ENCODE measurements at places on chromosomes 1 and 21. TPM values are rescaled to one million over a fixed set of nuclear protein-coding genes. Genes with fewer than 3 reads are reported as not detected.

CASQ2 gene
- not detected for total RNA-seq

ACTN2 gene
- 4.1 TPM for total RNA-seq

FOXO6 gene
- total RNA-seq: 3.8 TPM

TNFRSF4 gene
- total RNA-seq: not detected

LDLRAD1 gene
- total RNA-seq: not detected

DNA sequence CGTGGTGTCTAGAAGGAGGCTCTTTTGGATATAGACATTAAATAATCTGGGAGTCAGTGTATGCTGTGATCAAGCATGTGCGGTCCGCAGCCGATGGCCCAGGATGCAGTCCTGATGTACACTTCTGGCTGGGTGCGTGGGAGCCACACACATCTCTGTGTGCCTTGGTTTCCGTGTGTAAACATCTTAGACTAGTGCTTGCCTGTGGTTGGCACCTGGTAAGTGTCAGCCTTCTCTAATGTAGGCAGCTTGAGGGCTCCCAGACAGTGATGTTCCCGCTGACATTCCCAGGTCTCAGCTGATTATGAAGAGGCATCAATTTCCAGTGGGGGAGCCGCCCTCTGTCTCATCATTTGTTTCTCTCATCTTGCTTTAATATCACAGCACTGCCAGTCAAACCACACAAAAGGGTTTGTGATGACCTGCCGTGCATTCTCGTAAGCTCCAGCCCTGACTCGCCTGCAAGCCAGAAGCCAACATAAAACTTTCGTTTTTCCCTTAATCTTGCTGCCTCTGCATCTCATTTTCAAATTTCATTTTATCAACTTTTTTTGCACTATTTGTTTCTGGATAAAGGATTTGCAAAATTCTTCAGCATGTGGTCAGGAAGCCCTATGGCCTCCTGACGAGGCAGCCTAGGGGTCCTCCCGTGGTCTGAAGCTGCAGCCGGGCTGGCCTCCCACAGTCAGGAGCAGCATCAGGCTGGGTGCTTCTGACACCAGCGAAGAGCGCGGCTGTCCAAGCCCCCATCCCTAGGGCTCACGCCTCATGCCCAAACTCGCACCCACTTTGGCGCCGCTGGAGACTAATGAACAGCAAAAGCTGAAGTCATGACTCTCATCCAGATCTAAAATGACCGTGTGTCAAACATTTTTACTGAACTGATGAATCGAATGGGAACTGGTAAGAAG is 28.1 kb downstream of the PDE9A start:
- no peak for DNase-seq

ST7L gene
- 16.2 TPM for total RNA-seq

DNA sequence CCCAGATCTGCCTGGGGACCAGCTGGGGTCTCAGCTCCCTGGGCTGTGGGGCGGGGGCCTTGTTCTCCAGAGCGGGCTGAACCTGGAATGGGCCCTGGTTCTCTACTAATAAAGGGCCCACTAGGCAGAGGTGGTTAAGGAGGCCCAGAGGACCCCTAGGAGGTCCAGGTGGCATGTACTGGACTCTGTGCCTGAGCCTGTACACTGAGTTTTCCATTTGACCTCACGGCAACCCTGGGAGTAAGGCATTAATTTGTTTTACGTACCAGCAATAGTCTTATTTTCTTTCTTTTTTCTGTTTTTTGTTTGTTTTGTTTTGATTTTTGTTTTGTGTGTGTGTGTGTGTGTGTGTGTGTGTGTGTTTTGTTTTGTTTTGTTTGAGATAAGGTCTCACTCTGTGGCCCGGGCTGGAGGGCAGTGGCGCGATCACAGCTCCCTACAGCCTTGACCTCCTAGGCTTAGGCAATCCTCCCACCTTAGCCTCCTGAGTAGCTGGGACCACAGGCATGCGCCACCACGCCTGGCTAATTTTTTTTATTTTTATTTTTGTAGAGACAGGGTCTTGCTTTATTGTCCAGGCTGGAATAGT is 19.6 kb upstream of the FAM131C start:
- DNase-seq: no peak

RGS4 gene
- total RNA-seq: 0.74 TPM

- DNase-seq: no peak
These were observed 37.6 kb downstream of the OR10R2 start for GRCh38 chr1:158509471-158510156.

OVAAL gene
- total RNA-seq: not detected

GTF2B gene
- 15.6 TPM for total RNA-seq

DNASE2B gene
- total RNA-seq: not detected

MXRA8 gene
- total RNA-seq: 10.0 TPM

ZBTB17 gene
- total RNA-seq: 24.3 TPM

DNA sequence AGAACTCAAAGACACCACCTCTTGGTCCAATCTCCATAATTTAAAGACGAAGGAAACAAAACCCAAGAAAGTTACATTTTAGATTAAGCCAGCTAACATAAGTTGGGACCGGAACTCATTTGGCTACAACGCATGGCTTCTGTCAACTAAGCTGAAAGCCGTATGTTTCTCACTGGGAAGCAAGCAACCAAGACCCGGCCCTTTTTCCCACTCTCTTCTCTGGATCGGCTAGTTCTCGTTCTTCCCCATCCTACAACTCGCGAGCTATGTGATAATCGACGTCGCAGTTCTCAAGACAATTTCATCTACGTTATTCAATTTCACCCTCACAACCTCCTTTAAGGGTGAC is 601 bp downstream of the CCT8 start:
- DNase-seq: no peak

COL16A1 gene
- total RNA-seq: 7.9 TPM

THBS3 gene
- total RNA-seq: 3.0 TPM

DNA sequence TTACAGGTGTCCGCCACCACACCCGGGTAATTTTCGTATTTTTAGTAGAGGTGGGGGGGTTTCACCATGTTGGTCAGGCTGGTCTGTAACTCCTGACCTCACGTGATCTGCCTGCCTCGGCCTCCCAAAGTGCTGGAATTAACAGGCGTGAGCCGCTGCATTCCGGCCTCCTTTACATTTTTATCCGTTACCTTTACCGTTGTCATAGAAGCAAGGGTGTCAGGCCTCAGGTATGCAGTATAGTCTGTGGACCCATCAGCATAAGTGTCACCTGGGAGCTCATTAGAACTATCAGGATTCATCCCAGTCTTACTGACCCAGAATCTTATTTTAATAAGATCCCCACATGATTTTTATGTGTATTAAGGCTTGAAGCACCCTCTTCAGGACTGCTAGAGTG is 5.4 kb downstream of the CDC42 start:
- no peak for DNase-seq

- no peak for DNase-seq
These were observed 40.1 kb upstream of the PLEKHO1 start for GRCh38 chr1:150109586-150109985.

ZNF678 gene
- 30.6 TPM for total RNA-seq

GRCh38 chr1:110210604-110211495 is 736 bp downstream of the KCNC4 start:
- no peak for DNase-seq

OR6K3 gene
- not detected for total RNA-seq

DNA sequence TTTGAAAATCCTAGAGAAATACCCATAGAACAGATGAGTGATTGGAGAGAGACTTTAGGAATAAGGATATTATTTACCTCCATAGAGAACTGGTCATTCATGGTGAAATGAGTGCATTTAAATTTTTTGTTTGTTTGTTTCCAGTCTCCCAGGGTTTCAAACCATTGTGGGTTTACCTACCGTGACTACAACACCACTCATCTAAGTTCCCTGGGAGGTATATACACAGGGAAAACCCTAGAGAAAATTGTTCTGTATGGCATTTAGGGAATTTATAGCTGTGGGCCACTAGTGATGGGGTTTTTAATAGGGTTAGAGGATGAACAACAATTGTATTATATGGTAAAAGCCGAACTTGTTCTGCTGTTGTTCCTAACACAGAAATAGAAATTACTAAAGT is 109.2 kb downstream of the USP25 start:
- no peak for DNase-seq

TGFB2 gene
- total RNA-seq: 0.84 TPM

- DNase-seq: no peak
These were observed 469.5 kb downstream of the MATN1 start for GRCh38 chr1:30253807-30254440.

GRCh38 chr1:117753232-117753631 is 147.4 kb downstream of the TENT5C start:
- DNase-seq: no peak

GRCh38 chr1:180636138-180636537 is 4.3 kb downstream of the XPR1 start:
- DNase-seq: no peak

DNA sequence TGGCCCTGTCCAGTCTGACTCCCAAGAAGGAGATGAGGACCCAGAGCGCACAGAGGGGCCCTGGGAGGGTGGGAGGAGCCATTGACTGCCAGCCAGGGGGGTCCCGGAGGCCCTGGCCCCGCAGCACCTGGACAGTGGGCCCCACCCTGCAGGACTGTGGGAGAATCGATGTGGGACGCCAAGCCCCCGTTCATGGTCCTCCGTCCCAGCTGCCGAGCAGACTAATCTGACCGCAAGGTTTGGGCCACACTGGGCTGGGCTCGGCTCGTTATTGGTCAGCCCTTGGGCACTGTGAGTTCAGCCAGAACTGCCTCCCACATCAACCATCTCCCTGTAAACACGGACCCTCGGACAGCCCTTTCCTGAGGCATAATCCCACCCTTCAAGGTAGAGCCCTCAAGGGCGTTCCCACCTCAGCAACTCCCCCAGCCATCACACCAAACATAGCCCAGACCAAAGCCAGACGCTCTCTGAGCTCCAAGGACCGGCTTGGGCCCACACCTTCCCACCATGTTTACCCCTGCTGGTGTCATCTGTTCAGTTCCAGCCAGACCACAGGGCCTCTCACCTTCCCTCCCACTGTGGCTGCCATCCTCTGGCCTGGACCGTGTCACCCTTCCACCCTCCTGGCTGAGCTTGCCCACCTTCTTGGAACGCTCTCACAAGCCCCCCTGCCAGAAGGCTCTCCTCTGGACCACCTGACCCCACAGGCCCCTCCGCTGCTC is 16.2 kb upstream of the POFUT2 start:
- no peak for DNase-seq

SMIM1 gene
- 6.1 TPM for total RNA-seq

DNA sequence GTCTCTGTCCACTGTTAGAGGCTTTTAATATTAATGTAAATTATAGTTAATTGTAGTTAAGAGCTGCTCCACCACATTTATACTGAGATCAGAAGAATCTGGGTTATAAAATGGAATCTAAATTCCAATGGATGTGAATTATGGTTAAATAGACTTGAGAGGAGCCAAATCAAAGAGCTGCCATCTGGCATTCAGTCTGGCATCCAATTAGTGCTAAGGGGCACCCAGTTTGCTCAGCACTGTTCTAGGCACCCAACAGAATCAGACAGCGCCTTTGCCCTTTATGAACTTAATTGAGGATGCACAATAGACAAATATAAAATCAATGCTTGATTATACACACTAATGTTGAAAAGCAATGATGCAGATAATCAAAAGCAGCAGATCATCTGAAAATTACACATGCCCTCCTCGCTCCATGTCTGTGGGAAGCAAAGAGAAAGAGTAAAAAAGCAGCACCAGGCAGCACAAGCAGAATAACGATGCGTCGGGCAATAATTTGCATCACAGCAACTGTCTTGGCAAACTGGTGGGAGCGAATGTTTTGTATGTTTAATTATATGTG is 310.1 kb downstream of the BRINP2 start:
- no peak for DNase-seq

DNA sequence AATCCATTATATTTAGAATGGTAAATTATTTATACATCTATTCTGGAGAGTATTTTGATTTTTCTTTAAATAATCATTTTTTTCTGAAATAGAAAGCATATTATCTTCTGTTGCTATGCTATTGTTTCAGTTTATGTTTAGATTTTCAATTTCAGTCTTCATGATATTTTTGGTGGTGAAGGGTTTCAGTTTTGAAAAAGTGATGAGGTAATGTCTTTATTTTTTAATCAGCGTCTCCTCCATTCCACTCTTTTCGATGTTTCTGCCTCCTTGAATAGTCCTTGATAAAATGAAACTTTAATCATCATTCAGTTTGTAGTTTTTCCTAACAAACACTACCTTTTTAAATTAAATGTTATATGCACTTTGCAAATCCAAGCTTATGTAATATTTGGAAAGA is 428.6 kb downstream of the PTPRC start:
- no peak for DNase-seq

DNA sequence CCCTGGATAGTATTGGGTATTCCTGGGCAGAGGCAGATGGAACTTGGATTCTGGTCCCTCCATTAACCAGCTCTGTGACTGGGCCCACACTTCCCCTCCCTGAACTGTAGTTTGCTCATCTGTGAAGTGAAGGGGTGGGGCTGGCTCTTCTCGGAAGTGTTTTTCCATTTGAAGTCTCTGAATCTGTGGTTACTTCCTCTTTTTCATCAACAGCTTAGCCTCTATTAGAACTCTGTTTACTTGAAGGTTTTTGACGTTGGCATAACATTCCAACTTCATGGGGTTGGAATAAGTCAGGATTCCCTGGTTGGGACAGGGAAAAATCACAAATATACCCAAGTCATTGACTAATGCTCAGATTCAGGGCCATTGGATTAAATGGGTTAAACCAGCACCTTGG is 3.6 kb downstream of the KIAA0040 start:
- no peak for DNase-seq

- no peak for DNase-seq
These were observed 25.2 kb downstream of the CCN1 start for GRCh38 chr1:85605484-85606413.

- no peak for DNase-seq
These were observed 17.3 kb downstream of the DDX59 start for GRCh38 chr1:200652378-200652777.

Data from H1 (cell line).